HT1080 (cell line): ENCODE measurements at places on chromosomes 3 and 15. TPM values are rescaled to one million over a fixed set of nuclear protein-coding genes. Genes with fewer than 3 reads are reported as not detected.

The ITGB5 gene
- total RNA-seq, result 150 and 185 TPM in 2 replicates

The ALDH1A2 gene
- not detected in 2 replicates for total RNA-seq

The OIP5 gene
- total RNA-seq, result 35.8 and 37.5 TPM in 2 replicates

The RLBP1 gene
- total RNA-seq, result not detected in 2 replicates

The FMN1 gene
- 3.4 and 3.8 TPM in 2 replicates for total RNA-seq

The NR2E3 gene
- not detected in 2 replicates for total RNA-seq

The GLDN gene
- not detected in 2 replicates for total RNA-seq
